ENCODE measurements at places on chromosomes 13 and 19.

- DNase-seq: no peak
Measured at GRCh38 chr13:102567857-102568256, 28.9 kb upstream of the TPP2 start.

GRCh38 chr19:7483720-7484201, 5.1 kb downstream of the PEX11G start:
- no peak for DNase-seq

DNA sequence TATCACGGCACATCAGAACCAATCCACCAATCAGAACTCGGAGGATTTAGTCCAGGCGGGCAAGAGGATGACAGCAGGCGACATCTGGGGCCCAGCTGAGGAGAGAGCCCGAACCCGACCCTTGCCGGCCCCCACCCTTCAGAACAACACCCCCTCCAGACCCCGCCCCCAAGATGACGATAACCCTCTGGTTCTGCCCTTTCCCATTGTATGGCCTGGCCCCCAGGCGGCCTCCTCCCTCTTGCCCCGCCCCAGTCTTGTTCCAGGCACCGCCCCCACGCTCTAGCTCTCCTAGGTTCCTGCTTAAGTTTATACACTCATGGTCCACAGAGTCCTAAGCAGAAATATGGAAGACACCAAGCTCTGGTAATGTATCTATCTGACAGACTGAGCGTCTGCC, 2.8 kb upstream of the ZNF83 start:
- no peak for DNase-seq

DNA sequence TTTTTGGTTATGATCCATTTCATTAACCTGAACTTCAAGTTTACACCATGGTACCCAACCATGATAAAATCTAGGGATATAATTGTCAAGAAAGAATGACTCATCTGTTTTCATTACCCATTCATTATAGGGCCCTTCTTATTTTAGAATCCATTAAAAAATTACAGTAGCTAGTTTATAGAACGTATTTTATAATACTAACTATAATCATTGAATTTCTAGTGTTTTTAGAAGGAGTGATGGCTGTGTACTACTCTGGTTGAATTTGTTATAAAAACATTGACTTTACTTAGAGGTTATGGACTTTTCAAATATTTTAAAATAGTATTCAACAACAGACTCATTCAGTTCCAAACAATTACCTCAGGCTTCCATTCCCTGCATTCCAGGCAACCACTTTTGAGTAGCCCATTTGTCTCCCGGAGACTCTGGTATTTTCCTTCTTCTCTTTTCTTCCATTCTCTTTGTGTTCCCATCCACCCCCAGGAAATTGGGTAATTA, 71.9 kb upstream of the KLF12 start:
- DNase-seq: no peak

GRCh38 chr19:7265963-7266362, 28.3 kb downstream of the INSR start:
- no peak for DNase-seq

GRCh38 chr19:48992581-48993174, 431 bp downstream of the GYS1 start:
- DNase-seq: no peak

DNA sequence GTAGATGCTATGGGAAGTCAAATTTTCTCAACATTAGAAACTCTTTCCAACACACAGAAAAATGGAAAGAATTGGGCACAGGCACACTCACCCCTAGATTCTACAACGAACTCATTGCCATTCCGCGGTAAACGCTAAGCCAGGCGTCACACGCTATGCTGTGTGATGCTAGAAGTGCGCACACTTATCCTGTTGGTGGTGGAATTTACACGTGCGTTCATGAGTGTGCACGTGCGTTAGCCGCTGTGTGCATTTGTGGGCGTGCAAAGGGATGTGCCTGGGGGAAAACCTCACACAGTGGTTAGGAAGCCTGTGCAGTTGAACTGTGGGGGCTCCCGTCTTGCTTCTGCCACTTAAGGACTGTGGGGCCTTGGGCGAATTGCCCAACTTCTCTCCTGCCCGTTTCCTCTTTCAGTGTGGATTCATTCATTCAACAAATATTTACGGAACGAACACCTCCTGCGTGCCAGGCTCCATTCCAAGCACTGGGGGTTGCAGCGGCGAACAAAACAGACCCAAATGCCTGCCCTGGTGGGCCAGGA, 7.7 kb downstream of the NFILZ start:
- no peak for DNase-seq

DNA sequence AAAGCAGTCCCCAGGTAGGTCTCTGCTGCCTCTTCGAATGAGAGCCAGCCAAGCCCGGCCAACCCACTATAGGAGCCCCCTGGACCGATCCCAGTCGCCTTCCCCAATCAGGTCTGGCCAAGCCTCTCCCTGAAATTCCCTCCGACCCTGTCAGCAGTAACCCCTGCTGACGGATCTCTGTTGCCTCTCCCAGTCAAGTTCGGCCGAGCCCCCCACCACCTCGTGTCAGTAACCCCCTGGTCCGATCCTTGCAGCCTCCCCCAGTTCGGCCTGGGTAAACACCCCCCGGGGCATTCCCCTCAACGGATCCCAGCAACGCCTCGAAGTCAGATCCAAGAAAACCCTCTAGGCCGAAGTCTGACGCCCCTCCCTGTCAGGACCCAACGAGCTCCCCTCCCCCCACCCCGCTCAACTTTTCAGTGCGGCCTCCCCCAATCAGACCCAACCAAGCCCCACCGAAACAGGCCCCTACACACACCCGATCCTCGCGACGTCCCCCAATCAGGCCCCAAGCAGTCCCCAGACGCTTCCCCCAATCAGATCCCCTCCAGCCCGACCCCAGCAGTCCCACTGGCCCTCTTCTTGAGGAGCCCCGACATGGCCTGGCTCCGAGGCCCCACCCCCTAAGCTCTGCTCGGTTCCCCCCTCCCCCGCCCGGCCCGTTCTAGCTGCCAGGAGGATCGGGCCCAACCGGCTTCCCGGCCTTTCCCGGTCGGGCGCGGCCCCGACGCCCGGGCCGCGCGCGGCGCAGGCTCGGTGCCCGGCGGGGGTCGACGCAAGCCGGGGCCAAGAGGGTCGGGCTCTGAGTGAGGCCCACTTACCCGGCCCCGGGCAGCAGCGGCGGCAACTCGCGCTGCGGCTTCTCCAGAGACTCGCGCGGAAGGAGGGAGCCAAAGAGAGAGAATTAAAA, 1.8 kb downstream of the TNPO2 start:
- peak; percentile 26 for DNase-seq

DNA sequence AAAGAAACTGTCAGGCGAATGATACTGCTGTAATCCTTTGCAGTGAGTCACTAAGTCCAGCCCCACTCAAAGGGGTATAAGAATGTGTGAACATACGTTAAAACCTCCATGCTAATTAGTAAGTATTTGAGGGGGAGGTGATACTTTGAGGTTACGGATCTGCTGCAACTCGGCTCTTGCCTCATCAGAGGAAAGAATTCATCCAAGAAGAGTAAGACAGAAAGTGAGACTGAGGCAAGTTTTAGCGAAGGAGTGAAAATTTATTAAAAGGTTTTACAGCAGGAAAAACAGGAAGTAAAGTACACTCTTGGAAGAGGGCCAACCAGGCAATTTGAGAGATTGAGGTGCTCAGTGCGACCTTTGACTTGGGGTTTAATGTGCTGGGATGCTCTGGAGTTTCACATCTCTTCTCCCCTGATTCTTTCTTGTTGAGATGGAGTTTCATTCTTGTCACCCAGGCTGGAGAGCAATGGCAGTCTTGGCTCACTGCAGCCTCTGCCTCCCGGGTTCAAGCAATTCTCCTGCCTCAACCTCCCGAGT, 9.8 kb downstream of the CLEC4M start:
- DNase-seq: no peak

DNA sequence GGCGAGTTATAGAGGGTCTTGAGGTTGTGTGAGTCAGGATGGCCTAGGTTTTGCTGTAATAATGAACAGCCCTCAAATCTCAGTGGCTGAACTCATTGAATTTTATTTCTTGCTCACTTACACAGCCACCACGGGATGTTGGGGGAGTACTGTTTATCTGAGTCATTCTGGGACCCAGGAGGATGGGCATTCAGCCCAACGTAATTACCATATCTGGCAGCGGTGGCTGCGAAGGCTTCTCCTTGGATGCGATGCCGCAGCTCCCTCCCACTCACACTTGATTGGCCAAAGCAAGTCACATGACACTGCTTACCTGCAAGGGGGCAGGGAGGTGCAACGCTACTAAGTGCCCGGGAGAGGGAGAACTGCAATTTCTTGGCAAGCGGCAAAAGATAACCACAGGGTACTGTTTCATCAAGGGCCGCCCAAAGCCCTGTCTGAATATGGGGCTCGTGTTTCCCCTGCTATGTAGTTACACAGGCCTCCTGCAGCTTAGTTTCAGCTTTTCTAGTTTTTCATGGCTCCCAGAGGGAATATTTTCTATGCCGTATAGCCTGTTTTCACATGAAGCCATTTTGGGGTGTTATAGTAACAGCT, 19.9 kb downstream of the ZSWIM9 start:
- no peak for DNase-seq

DNA sequence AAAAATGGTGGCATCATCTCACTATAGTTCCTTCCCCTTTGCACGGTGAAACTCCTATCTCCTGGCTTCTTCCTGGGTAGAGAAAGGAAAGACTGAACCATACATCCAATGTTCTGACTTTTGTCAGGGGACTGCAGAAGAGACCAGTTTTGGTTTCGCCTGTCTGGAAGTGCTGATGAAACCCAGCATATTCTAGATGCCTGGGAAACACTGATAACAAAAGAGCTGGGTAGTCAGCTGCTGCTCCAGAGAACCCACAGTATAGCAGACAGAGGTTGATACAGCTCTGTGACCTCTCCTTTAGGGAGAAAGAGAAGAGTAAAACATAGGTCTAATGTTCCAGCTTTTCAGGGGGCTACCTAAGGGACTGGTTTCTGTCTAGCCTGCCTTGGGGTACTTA, 695.3 kb downstream of the DIAPH3 start:
- DNase-seq: no peak

DNA sequence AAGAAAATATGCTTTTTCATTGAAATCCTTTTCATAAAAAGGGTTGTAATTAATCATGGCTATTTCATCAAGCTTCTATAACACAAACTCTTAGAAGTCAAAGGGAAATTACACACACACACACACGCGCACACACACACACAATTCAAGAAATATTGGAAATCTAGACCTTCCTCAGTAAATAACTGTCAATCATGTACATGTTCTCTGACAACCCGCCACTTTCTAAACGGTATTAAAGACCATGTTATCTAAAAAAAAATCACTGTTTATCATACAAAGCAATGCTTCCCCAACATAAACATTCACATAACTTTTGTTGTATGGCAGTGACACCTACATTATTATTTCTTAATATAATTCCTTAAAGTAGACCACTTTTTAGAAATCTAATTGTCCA, 132.2 kb downstream of the EFNB2 start:
- no peak for DNase-seq

DNA sequence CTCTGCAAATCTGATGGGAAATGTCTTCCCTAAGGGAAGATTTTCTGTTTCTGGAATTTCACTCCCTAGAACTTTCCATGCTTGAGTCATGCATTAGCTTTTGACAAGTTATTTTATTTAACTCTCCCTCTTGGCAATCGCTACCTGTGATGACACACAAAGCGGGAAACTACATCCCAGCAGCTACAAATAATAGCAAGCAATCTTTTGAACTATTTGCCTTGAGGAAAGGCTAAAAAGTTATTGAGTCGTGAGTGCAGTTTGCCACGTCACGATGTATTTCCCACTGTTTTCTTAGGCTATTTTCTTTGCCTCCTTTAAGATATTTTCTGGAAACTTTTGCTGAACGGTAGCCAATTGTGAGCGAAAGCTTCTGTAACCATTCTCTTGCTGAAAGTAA, 353.3 kb upstream of the HTR2A start:
- DNase-seq: no peak

DNA sequence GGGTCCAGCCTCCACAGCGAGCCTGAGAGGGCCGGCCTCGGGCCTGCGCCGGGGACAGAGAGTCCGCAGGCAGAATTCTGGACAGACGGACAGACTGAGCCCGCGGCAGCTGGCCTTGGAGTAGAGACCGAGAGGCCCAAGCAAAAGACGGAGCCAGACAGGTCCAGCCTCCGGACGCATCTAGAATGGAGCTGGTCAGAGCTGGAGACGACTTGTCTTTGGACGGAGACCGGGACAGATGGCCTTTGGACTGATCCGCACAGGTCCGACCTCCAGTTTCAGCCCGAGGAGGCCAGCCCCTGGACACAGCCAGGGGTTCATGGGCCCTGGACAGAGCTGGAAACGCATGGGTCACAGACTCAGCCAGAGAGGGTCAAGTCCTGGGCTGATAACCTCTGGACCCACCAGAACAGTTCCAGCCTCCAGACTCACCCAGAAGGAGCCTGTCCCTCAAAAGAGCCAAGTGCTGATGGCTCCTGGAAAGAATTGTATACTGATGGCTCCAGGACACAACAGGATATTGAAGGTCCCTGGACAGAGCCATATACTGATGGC, 490 bp downstream of the ITPKC start:
- DNase-seq: no peak

DNA sequence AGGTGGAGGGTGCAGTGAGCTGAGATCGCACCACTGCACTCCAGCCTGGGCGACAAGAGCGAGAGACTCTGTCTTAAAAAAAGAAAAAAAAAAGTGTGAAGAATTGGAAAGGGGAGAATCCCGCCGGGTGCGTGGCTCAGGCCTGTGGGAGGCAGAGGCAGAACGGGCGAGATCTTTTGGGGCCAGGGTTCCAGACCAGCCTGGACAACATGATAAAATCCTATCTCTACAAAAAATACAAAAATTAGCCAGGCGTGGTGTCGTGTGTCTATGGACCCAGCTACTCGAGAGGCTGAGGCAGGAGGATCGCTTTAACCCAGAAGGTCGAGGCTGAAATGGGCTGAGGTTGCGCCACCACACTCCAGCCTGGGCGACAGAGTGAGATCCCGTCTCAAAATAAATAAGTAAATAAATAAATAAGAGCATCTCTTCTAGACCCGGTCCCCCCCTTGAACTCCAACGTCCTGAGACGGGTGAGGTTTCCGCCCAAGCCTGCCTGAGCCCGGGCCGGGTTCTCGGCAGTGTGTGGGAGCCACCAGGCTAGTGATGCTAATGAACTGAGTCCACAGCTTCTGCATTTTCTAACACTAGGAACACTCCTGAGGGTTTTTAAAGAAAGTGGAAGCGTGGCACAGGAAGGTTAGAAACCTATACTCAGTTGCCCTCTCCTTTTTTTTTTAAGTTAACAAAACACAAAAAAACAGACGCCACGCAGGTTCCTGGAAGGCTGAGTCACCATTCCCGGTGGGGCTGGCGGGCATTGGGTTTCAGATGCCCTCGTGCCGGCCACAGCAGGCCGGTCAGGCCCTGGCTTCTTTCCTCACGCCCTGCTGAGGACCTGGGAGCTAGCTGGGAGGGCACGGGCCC, 22.0 kb downstream of the GPX4 start:
- DNase-seq: no peak

DNA sequence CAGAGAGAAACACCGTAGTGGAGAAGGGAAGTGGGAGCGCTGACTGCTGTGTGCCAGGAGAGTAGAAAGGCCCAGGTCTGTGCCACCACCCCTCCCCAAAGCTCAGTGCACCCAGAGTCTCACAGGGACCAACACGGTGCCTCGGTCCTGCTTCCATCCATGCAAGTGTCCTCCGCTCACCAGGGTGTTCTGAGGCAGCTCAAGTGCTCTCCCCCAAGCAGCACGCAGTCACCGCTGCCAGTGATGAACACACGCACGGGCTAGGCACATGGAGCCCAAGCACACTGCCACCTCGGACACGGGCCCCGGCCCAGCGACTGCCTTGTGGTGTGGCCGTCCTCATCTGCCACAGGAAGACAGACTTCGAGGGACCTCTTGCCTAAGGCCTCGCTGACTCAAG, 10.5 kb downstream of the POP4 start:
- no peak for DNase-seq

GRCh38 chr19:41552558-41552957, 23.4 kb upstream of the CEACAM21 start:
- DNase-seq: no peak
